ENCODE measurements at places on chromosomes 1 and 21.
A peak's percentile ranks its signal among the peaks of the same experiment; 100 is the strongest.

DNA sequence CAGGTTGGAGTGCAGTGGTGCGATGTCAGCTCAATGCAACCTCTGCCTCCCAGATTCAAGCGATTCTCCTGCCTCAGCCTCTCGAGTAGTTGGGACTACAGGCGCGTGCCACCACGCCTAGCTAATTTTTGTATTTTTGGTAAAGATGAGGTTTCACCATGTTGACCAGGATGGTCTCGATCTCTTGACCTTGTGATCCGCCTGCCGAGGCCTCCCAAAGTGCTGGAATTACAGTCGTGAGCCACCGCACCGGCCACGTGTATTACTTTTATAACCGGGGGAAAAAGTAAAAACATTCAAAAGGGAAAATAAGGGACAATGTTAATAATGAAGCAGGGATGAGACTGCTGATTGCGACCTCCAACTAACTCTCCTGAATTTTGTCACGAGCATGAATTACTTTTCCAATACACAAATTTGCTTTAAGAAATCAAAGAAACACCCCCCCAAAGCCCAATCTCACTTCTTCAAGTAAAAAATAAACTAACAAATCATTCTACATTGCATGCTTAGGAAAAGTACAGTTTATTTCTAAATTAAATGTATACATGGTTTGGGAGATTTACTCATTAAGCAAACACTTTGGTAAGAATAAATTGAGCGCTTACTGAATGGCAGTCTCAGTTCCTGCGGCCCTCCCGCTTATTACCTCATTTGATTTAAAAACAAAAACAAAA is 521 bp upstream of the ZBED6 start:
- no peak for DNase-seq

DNA sequence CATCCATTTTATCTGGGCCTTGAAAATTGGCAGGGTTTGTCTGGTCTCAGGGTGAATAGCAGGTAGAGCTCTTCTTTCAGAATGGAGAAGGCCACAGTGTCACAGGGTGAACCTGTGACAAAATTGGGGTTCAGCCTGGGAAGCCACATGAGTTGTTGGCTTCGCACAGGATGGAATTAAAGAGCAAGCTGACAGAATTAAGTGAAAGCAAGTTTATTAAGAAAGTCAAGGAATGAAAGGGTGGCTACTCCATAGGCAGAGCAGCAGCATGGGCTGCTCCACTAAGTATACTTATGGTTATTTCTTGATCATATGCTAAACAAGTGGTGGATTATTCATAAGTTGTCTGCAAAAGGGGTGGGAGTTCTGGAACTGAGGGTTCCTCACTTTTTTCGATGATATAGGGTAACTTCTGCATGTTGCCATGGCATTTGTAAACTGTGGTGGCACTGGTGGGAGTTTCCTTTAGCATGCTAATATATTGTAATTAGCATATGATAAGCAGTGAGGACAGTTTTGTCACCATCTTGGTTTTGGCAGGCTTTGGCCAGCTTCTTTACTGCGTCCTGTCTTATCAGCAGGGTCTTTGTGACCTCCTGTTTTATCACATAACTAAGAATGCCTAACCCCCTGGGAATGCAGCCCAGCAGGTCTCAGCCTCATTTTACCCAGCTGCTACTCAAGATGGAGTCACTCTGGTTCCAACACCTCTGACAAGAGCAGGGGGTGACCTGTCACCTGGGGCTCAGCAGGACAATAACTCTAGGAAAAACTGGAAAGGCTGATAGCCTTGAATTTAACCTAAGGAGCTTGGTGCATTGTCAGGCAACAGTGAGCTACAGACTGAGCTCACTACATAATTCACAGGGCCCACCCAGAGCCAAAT is 5.1 kb downstream of the IFNAR2 start:
- DNase-seq = no peak

DNA sequence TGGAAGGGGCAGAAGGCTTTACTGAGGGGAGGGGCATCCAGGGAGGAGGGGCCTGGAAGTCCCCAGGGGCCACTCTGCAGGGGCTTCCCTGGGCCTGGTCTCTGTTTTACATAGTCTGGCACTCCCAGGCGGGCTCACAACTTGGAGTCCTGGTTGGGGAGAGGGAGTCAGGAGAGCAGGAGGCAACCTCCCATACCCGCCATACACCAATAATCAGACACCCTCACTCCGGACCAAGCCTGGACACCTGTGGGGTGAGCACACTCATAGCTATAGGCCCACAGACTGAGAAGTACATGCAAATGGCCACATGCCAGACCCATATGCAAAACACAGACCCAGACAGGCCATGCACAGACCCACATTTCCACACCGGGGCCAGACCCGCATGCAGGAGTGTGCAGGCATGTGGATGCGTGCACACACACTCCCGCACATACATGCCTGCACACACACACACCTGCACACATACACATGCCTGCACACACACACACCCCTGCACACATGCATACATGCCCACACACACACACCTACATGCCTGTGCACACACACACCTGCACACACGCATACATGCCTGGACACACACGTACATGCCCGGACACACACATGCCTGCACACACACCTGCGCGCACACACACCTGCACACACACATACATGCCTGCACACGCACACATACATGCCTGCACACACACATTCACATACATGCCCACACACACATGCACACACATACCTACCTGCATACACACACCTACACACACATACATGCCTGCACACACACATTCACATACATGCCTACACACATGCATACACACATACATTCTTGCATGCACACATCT is 89.5 kb upstream of the RUNX3 start:
- DNase-seq = no peak

GRCh38 chr1:22831729-22832413 is 121.2 kb downstream of the EPHB2 start:
- DNase-seq = peak; percentile 93

GRCh38 chr1:165383599-165384405 is 27.3 kb upstream of the LMX1A start:
- DNase-seq = peak; percentile 12

DNA sequence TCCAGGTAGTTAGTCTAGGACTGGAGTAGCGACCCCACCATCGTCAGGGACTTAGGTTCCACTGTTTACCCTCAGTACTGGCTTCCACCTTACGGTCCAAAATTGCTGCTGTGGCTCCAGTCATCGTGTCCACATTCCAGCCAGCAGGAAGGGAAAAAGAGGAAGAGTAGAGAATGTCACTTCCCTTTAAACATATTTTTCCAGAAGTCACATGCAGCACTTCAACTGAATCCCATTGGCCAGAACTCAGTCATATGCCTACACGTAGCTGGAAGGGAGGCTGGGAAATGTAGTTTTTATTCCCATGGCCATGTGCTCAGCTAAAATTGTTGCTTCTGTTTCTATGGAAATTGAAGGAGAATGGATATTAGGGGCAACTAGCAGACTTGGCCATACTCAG is 84.1 kb upstream of the SELENON start:
- no peak for DNase-seq

- peak; percentile 61 for DNase-seq
Observed at GRCh38 chr21:28632755-28633408, 359.8 kb downstream of the LTN1 start.

GRCh38 chr1:25106976-25107642 is 125.2 kb downstream of the SYF2 start:
- DNase-seq = peak; percentile 48

DNA sequence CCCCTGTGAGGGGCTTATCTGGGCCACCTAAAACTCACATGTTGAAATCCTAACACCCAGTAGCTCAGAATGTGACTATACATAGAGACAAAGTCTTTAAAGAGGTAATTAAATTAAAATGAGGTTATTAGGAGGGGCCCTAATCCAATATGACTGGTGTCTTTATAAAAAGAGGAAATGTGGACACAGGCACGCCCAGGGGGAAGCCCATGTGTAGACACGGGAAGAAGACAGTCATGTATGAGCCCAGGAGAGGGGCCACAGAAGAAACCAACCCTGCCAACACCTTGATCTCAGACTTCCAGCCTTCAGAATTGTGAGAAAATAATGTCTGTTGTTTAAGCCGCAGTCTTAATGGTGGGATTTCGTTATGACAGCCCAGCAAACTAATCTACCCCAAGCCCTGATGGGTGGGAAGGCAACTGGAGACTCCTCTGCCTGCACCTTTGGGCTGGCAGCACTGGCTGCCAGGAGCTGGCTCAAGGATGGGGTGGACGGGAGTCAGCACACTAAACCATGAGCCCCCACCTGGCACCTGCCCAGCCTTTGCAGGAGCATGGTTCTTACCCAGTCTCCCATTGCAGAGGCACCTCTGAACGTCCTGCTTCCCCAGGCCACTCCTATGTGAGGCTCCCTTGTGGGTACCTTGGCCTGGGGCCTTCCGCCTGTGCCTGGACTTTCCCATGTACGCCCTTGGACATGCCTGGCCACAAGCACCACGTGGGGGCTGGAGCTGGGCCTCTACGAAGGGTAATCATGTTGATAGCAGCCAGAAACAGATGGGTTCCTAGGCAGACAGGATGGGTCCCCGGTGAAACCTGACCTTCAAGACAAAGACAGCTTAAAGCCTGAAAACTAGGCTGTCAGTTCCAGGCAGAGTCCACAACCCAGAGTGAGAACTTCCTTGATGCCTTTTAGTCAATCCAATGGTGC is 57.1 kb upstream of the DMRTB1 start:
- no peak for DNase-seq

DNA sequence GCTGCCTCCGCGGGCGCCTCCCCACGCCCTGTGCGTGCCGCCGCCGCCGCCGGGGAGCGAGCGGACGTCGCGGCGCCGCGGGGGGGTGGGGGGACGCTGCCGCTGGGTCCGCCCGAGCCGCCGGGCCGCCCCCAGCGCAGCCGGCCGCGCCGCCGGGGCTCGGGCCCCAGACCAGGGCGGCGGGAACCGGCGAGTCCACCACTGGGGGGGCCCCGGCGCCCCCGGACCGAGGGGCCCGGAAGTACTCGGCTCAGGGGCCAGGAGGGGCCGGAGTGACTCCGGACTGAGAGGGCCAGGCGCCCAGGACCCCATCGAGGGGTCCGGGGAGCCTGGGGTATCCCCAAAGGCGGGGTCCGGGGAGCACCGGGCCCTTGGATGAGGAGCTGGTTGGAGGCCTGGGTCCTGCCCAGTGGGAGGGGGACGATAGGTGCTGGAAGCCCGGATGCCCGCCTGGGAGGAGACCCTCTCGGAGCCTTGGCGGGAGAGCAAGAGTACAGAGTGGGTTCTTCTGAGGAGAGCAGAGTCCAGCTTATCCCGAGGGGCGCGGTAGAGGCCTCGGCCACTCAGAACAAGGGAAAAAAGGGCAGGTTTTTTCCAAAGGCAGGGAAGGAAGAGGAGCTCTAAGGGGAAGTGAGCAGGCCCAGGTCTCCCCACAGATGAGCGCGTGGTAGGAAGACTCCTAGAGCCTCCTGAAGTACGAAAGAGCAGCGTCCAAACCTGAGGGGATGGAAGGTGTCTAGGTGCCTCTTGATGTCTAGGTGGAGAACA is 556 bp downstream of the GMEB1 start:
- peak; percentile 92 for DNase-seq

DNA sequence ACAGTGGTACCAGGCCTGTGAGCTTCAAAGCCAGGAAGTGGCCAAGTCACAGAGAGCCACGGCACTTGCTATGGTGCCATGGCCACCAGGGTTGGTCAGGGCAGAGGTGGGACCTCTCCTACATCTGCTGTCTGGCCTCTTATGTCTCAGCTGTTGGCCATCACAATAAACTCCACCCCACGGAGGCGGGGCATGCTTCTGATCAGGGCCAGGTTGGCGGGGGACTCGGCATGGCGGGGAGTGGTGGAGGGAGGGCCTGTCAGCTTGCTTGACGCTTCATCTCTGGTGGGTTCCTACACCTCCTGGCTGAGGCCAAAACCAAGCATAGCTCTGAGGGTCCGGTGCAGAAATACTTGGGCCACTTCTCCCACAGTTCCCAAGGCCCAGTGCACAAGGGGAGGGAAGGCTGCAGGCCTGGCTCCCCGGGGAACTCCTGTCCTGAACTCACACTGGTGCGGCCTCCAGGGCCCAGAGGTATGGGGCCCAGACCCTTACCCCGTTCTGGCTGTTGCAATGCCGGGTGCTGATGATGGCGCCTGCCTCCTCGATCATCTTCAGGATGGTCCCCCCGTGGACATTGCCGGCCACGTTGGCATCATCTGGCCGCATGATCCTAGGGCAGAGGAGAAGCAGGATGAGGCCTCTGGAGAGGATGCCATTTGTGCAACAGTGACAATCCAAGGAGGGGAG is 44.2 kb downstream of the ACOT7 start:
- DNase-seq = no peak
